ENCODE measurements at places on chromosomes 2 and 18.

DNA sequence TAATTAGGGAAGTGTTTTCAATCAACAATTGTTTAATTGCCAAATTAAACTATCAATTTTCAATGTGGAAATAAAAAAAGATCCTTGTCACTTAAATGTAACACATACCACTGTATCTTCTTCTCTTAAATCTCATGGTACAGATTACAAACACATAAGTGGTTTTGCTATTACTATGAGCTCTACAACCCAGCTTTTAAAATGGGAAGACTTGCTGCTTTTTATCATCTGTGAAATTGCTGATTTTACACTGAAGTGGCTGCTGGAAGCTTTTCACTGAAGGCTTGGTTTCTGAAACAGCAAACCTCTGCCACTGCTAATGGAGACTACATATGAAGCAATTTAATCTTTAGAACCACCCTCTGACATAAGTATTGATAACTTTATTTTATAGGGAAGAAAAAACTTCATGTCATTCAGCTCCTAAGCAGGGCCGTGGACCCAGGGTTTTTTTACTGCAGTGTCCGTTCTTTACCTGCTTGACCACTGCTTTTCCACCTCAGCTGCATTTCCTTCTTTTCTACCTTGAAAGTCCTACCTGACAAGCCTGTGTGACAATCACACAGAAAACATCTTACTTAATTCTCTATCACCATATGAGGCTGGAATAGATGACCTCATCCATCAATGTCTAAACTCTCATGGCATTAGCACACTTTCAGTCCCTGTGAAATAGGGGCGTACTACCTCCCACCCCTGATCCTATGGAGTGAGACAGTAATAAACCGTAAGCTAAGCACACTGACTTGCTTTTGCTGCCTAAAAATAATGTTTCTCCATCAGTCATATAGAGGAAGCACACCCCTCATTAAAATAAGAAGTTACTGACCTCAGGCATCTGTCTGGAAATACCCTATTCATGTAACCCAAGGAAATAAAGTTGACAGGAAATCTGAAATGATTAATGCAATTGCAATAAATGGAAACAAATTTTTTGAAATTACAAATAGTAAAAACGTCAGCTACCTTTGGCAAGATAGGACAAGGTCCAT is 19.2 kb upstream of the SLC8A1 start:
- DNase-seq = no peak

GRCh38 chr2:152497481-152498052 is 162.6 kb downstream of the FMNL2 start:
- DNase-seq = no peak

GRCh38 chr2:145741636-145742035 is 1221.7 kb upstream of the ZEB2 start:
- DNase-seq = no peak

DNA sequence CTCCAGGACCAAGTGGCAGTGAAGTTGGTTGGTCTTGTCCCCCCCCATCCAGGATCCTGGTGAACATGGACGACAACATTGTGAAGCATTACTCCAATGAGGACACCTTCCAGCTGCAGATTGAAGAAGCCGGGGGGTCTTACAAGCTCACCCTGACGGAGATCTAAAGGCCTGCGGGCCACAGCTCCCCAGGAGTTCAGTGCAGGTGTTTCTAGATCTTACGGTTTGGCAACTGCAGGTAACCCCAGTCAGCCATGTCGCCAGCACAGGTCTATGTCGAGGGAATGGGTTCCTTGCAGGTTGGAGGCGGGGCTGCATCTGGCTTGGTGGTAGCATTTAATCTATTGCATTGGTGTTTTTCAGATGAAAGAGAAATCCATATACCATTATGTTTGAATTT is 42.8 kb upstream of the KLF11 start:
- DNase-seq = peak; percentile 34

- no peak for DNase-seq
Observed at GRCh38 chr2:202327858-202328257, 48.3 kb upstream of the BMPR2 start.

GRCh38 chr2:69196327-69197117 is 183.5 kb downstream of the ANTXR1 start:
- no peak for DNase-seq

GRCh38 chr2:104938231-104938941 is 84.5 kb downstream of the POU3F3 start:
- DNase-seq = no peak

GRCh38 chr2:124034265-124034664 is 9.2 kb downstream of the CNTNAP5 start:
- DNase-seq = no peak

DNA sequence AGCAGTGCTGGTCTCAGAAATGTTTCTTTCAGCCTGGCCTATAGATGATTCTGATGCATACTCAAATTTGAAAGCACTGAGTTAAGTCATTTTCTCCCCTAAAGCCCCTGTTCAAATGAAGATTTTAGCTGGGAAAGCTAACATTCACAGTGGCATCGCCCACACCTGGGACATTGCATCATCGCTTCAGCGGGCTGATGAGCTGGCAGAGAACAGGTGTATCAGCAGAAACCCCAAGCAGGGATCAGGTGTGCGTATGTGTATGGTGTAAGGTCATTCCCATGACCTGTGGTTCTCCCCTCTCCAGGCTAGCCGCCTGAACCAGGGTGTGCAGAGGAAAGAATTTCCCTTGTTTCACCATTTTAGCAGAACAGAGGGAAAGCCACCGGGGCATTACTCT is 56.3 kb downstream of the EPAS1 start:
- DNase-seq = no peak

DNA sequence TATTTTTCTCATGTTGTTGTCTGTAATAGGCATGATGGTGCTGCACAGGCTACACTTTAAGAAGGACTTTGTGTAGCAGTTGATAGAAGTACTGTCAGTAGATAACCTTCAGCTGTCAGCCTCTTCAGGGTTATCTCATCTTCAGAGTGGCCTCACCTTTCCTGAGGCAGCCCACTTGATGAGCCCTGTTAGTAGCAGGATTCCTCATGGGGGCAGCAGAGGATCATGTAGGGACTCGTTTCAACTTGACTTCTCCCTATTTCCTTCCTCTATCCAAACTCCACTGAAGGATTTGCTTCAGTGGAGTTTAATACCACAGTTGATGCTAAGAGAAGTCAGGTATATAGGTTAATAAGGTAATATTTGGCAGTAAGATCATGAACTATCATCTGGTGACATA is 530.3 kb upstream of the FSIP2 start:
- peak; percentile 60 for DNase-seq

- DNase-seq = no peak
Observed at GRCh38 chr2:64751286-64752260, 97.9 kb upstream of the SERTAD2 start.

- no peak for DNase-seq
Observed at GRCh38 chr2:219603771-219604170, 6.1 kb downstream of the STK11IP start.

- no peak for DNase-seq
Observed at GRCh38 chr18:34131006-34131405, 93.7 kb downstream of the NOL4 start.

GRCh38 chr2:150167711-150168110 is 319.8 kb downstream of the RND3 start:
- no peak for DNase-seq

DNA sequence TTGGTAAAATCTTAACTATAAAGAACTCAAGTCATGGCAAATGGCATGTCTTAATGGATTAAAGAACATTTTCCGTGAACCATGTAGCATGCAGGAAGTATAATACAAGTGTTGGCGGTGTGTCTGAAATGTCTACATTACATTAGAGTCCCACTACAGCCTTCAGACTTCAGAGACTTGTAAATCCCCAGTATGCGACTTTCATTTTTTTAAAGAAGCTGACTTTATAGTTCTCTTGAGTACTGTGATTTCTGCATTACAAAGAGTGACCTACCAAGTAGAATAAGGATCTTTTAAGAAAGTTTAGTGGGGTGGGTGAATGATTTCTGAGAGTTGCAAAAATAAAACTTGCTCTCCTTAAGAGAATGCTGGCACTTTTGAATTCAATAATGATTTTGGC is 140.7 kb upstream of the FN1 start:
- no peak for DNase-seq

- DNase-seq = no peak
Observed at GRCh38 chr2:75982719-75983118, 272.0 kb upstream of the GCFC2 start.

DNA sequence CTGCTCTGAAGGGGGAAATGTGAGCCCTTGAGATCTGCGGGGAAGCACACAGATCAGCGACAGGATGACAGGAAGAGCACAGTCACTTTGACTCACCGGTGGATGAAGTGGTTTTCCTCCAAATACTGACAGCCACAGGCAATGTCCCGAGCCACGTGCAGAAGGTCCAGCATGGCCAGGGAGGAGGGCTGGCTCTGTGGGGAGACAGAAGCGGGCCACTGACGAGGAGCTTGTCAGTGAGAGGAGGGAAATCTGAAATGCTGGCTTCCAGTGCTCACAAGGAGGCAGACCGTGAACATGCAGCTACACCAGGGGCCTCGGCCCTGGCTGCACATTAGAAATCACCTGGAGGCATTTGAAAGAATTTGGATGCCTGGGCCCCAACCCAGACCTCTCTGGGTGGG is 98.7 kb downstream of the CLIP4 start:
- DNase-seq = no peak

DNA sequence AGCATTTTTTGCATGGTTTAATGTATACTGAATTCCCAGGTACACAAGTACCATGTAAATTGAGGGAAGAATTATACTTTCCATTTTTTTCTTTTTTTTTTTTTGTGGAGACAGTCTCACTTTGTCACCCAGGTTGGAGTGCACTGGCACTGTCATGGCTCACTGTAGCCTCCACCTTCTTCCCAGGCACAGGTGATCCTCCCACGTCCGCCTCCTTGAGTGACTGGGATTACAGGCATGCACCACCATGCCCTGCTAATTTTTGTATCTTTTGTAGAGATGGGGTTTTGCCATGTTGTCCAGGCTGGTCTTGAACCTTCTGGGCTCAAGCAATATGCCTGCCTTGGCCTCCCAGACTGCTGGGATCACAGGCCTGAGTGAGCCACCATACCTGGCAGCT is 3.8 kb downstream of the HSPE1 start:
- no peak for DNase-seq

- DNase-seq = no peak
Observed at GRCh38 chr2:100106460-100106859, 35.9 kb downstream of the AFF3 start.

DNA sequence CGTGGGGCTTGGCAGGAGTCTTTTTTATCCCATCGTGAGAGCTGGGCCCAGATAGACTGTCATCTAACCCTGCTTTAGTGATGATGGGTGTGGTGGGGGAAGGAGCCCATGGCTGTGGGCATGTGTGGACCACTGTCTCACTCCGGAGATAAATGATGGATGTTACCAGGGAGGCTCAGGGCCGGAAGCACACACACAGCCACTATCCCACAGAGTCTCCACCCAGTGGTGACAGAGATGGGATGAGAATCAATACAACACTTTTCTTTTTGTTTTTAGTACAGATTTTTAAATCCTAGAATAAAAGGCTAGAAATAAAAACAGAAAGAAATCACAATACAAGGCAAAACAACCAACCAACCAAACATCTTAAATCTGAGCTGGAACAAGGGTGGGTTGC is 233.4 kb downstream of the SOX11 start:
- DNase-seq = no peak

DNA sequence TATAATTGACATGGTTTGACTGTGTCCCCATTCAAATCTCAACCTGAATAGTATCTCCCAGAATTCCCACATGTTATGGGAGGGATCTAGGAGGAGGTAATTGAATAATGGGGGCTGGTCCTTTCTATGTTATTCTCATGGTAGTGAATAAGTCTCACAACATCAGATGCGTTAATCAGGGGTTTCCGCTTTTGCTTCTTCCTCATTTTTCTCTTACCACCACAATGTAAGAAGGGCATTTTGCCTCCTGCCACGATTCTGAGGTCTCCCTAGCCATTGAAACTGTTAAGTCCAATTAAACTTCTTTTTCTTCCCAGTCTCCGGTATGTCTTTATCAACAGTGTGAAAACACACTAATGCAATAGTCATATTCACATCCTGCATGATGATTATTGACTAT is 1073.3 kb upstream of the CDH2 start:
- DNase-seq = no peak

DNA sequence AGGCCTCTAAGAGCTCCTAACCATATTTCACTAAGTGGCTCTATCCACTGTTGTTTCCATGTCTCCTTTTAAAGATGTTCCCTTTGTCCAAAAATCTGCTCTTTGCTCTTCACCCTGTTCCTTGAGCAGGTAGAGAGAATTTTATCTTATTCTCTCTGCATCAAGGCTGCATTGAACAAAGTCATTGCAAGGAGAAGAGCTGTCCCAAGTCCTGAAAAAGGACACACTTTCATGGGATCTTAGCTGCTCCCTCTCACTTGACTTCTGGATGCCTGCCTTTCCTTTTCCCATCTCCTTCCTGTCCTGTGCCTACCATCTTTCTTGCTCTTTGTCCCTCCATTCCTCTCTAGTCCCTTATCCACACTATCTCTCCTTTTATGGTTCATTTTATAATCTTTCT is 235.2 kb upstream of the THSD7B start:
- no peak for DNase-seq

DNA sequence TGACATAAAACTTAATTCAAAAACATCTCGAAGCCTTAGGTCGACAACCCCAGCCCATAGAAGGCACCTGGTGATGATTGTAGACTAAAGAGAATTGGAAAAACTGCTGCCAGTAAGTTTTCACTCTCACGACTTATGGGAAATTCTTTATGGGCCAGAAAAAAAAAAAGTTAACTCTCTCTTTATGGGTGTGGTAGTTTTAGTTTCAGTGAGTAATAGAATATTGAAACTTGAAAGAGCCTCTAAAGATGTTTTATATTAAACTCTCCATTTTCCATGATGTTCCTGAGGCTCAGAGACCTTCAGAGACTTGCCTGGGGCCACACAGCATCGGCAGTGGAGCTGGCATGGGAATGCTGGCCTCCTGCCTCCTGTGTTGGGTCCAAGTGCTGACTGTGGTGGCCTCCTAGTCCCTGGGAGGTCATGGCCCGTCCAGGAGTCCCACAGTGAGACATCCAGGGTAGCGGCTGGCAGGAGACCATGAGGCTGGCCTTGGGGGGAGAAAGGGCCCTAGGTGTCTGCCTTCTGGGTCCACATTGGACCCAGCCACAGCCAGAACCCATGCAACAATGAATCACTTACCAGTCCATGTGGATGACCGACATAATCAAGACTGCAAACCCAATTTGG is 158.9 kb downstream of the SEPTIN10 start:
- no peak for DNase-seq

- DNase-seq = no peak
Observed at GRCh38 chr2:26017464-26018183, 16.3 kb upstream of the RAB10 start.

GRCh38 chr18:76514573-76514972 is 19.5 kb upstream of the ZNF516 start:
- no peak for DNase-seq

GRCh38 chr2:126828051-126828450 is 70.6 kb upstream of the TEX51 start:
- no peak for DNase-seq

- no peak for DNase-seq
Observed at GRCh38 chr2:132593171-132593570, 76.8 kb downstream of the LYPD1 start.

DNA sequence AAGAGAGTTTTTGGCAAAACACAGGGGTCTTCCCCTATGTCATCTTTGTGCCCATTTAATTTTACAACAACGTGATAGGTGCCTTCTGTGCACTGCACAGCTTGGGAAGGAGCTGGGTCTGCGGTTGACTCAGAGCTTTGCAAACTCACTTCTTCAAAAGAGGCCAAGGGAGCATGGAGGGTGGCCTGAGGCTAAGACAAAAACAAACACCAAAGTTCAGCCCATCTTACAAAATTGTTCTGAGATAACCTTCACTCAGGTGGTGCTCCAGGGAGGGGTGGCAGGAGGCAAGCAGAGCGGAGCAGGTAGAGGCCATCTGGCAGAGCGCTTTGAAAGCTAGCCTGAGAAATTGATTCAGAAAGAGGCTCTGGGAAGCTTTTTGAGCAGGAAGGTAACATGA is 9.8 kb downstream of the SOWAHC start:
- no peak for DNase-seq

Data from ecto neural progenitor cell (in vitro differentiated cells).